ENCODE measurements at places on chromosomes 6 and 20.

GRCh38 chr6:38495518-38495917 lies 144.2 kb downstream of the BTBD9 start:
- no peak for DNase-seq

DNA sequence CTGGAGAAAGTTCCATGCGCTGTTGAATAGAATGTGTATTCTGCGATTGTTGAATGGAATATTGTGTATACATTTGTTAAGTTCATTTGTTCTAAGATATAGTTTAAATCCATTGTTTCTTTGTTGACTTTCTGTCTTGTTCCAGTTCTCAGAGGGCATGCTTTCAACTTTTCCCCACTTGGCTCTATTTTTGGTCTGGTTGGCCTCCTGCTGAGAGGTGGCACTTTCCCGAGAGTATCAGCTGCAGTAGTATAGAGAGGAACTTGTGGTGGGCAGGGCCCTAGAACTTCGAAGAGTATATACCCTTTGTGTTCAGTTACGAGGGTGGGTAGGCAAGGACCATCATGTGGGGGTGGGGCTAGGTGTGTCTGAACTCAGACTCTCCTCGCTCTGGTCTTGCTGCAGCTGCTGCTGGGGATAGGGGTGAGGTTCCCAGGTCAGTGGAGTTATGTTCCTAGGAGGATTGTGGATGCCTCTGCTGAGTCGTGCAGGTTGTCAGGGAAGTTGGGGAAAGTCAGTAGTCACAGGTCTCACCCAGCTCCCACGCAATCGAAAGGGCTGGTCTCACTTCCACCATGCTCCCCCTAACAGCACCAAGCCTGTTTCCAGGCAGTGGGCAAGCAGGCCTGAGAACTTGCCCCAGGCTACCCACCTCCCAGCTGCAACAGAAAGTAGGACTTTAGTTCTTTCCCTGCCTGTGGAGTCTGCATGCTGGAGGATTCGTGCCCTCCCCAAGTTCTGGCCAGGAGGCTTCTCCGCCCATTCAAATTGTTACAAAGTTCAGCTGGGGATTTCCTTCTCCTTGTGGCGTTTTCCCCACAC lies 118.9 kb upstream of the SSTR4 start:
- DNase-seq: no peak

DNA sequence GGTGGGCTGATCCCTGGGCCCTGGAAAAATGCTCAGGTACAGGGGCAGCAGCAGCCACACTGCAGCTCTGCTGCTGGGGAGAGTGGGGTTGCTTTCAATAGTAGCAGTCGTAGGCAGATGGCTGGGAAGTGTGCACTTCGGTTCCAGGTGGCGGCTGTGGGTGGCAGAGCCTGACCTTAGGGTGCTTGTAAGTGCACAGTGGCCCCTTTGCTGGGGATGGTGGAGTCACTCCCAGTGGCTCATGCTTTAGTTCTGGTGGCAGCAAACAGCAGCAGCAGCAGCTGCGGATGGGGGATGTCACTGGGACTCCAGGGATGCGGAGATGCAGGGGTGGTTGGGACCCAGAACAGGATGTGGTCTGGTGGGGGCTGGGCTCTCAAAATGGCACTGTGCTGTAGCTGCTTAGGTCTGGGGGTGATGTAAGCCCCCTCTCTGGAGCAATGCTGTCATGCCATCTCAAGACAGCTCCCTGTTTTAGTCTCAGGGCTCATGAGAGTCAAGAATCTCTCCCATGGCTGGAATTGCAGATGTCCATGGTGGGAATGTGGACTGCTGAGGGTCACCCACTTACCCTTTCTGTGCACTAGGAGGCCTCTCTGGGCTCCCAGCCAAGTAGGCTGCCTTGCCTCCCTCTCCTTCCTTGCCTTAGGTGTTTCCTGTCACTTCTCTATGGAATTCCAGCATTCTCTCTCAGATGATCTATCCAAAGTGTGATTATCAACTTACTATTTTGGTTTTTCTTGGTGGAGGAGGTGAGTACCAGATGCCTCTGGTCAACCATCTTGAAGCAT lies 146.7 kb upstream of the SLC22A23 start:
- DNase-seq: no peak

GRCh38 chr6:72811971-72812421 lies 190.1 kb downstream of the KCNQ5 start:
- DNase-seq: no peak

GRCh38 chr6:32764048-32764447 lies 716 bp upstream of the HLA-DQB2 start:
- no peak for DNase-seq

DNA sequence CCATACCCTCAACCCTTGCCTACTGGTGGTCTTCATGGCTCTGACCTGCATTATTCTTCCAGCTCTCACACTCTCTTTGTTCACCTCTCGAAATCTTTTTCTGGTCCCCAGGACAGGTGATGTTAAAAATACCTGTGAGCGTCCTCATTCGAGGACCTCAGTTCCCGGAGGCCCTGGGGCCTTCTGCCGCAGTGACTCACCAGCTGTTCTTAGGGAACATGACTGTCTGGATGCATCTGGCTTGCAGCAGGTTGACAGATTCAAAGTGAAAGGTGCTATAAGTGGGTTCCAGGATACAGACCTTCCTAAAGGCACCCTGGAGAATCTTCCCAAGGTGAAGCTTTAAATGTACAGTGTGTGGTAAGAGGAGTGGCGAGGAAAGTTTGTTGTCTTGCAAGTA lies 210.4 kb upstream of the KCNG1 start:
- DNase-seq: no peak

DNA sequence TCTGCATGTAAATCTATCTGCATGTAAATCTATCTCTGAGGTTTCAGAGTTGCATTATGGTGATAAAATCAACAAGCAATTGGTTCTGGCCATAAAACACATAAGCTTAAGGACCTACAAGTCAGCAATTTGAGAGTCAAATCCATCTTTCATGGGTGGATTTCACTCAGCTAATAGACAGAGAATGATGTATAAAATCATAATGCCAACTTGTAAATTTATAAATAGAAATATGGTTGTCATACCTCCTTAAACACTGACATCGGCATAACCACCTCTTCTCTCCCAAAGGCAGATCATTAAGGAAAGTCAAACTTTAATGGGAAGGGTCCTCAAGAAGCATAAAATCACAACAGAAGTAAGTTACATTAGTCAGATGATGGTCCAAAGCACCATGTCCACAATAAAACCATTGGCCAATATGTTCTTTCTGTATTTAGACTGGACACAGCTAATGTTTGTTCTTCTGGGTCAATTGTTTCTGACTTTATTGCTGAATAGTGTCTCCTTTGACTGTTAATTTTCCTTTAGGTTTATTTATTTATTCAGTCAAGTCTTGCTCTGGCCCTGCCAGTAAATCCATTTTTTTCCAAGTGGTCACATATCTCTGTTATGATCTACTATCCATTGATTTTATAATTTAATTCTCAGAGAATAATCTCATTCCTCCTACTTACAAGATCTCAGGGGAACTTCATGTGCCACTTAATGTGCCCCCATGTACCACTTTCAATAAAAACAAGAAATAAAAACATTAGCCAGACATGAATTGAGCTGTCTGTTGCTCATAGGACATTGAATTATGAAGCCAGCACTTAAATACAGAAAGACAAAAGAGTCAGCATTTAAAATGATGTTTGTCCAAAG lies 382.9 kb upstream of the IRAK1BP1 start:
- no peak for DNase-seq

- no peak for DNase-seq
Measured at GRCh38 chr6:2857580-2858337, 16.1 kb upstream of the SERPINB1 start.

Data from NCI-H2029 treated with DMSO at 0.1 percent for 48 hours (cell line).